ENCODE measurements at places on chromosomes 3 and 15.

DNA sequence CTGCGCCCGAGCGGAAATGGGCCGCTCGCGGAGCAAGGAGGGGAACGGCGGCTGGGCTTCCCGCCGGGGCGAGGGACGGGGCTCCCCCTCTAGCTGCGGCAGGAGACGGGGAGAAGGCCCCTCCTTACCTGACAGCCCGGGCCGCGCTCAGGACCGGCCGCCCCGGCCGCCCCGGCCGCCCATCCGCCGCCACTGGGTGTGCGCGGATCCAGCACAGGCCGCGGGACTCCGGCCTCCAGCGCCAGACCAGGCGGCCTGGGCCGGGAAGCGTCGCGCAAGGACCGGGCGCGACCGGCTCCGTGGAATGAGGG is 296 bp downstream of the TPRA1 start:
- DNase-seq, result peak; percentile 23

DNA sequence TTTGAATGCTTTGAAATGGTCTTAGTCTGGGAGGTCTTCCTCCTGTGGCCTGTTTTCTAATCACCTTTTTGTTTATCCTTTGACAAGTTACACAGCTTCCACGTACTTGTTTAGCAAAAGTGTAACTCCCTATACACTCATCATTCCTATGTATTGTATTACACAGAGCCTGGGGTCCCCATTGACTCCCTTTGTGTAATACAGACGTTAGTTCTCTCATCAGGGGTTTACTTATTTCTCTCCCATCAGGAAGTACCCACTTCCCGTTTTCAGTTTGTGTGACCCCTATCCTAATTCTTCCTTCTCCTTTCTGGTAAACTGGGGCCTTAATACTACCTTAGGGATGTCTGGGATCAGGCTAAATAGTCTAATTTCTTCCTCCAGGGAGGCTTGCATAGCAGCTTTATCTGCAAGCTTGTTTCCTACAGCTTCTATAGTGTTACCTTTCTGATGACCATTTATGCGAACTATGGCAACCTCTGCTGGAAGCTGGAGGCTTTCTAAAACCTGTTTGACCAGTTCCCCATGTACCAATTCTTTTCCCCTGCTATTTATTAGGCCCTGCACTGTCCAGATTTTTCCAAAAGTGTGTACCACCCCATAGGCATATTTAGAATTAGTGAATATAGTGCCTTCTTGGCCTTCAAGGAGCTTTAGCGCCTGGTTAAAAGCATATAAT is 22.4 kb downstream of the ARL8B start:
- DNase-seq, result no peak

DNA sequence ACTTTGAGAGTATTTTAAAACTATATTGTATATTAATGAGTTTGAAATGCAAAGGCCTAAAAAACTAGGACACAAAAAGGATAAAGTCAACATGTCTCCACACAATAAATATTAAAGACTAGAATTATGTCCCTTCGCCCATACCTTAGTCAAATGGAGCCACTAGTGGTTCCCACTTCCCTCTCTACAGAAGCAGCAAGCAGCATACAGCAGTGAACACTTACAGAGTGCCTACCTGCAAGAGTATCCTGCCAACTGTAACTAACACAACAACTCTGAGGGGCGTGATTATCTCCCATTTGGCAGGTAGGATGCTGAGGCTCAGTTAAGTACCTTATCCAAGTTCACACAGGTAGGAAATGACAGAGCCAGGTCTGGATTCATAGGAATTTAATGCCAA is 17.2 kb downstream of the DYNC1LI1 start:
- no peak for DNase-seq

DNA sequence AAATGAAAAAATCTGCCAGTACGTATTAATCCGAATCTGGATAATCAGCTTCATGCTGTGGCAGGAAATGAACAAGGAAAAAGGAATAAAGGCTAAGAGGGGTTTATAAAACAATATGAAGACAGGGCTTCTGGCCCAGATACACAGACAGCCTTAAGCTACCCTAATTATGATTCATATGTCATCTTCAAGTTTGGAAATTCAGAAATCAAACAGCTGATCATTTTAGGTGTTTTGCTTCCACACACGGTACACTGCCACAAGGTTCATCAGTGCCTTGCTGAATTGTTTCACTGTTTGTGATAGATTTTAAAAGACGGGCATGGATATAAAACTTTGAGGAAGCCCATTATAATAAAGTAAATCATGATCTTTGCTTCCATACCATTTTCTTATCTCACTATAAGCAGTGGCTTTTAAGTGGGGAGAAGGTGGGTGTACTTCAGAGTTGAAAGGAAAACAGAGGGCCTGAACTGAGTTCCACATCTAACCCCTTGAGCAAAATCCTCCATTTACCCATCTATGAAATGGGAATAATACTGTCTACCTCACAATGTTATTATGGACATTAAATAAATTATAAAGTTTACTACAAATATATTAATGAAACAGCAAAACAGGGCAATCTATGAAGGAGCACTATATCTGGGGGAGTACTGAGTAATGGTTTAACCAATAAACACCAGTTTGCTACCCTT is 15.7 kb downstream of the GTPBP8 start:
- no peak for DNase-seq

DNA sequence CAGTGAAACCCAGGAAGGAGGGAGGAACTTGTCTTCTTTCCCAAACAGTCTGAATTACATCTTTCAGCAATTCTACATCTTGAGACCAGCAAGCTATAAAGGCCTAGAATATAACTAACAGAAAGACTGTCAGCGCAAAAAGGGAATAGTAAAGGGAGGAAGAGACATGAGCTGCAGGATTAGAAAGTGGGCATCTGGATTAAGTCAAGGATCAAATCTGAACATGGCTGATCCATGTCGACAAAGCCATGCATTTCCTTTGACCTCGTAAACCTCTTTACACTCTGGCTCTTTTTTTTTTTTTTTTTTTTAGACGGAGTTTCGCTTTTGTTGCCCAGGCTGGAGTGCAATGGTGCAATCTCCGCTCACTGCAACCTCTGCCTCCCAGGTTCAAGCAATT is 35.4 kb upstream of the KCNMB3 start:
- DNase-seq, result no peak

GRCh38 chr3:128098234-128098633 is 25.4 kb downstream of the RUVBL1 start:
- no peak for DNase-seq

- no peak for DNase-seq
Measured at GRCh38 chr3:20145874-20146273, 40.1 kb downstream of the SGO1 start.

DNA sequence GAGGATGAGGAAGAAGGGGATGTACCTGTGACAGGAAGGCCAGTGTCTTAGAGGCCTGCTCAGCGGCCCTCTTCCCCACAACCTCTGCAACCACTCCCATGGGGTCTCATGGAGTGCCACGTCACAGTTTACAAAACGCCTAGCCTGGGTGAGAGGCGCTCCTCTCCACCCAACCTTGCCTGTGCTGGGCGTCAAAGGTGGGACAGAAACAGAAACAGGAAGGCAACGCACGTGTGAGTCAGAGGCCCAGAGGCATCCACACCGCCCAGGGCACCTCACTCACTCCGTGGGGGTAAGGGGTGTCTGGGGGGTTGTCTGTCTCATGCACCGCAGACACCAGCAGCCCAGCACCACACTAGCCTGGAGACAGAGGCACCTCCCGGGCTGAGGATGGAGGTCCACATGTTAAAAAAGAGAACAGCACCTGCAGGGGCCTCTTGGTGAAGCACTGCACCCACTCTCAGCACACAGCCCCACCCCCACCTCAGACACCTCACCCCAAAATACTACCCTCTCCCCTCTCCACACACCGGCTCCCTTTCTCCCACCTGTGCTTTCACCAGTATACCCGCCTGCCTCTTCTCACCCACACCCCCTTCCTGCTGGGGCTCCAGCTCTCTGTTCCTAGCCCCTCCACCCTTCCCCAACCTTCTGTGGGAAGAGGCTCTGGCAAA is 4.7 kb upstream of the CALML4 start:
- no peak for DNase-seq

DNA sequence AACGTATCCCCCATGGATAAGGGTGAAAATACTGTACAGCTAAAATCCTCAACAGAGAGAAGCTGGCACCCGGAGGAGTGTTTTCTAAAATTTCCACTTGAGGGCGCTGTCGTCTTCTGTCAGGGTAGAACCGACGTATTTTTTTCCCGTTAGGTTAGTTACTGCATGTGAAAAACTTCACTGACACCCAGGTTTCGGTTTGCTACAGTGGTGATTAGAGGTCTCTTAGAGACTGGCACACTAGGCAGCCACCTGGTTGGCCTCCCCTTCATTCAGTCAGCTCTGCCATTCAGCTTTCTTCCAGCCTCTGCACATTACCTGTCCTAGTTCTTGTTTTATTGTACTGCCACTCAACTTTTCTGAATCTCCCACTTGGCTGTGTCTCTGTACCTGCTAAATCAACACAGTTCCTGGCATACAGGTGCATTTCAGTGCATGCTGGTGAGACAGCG is 18.4 kb downstream of the CCK start:
- peak; percentile 44 for DNase-seq

GRCh38 chr3:81195478-81195877 is 566.0 kb downstream of the GBE1 start:
- no peak for DNase-seq

DNA sequence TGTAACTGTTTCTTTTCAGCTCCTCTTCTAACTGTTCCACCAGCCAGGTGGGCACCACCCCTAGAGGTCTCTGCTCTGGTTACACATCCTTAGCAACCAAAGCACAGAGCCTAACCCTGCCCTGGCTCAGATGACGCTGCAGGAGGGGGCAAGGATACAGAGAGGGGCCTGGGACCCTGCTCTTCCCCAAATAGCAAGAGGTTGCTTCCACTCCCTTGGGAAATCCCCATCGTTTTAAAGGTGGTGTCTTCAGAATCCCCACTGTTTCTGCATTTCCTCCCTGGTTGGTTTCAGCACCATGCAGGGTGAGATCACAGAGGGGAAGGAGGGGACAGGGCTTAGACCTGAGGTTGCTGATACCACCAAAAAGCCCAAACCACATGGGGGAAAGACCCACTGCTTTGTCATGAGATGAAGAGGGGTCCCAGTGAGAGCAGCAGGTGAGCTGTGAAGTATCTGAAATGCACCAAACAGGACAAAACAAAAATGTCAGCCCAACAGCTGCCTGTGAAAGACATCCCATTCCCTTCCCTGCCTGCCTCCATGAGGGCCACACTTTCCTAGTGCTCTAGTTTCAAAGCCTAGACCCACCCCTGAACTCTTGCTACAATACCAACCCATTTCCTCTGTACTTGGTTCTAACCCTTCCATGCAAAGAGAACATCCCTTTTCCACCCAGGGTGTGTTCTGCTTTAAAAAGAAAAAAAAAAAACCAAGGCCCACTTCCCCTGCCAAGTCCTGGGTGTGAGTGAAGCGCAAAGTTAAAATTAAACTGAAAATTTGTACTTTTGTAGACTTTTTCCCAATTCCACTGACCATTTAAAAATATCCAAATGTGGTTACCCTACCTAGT is 29.0 kb downstream of the ANP32A start:
- peak; percentile 16 for DNase-seq

- no peak for DNase-seq
Measured at GRCh38 chr3:152964911-152965609, 130.1 kb downstream of the P2RY1 start.

DNA sequence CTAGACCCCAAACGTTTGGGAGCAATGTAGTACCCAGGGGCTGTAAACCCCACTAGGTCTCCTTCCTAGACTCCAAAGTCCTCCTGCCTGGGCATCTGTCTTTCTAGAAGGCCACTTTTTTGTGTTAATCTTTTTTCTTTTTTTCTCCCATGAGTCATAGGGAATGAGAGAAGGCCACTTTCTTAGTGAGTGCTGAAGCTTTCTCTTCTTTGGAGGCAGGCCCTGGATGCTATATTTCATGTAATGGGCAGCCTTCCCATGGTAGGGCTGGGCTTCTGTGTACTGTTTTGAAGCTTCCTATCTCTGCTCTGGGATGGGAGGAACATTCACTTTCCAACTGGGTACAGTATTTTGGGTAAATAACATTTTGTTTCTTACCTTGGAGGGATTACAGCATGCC is 15.2 kb upstream of the RTP2 start:
- no peak for DNase-seq

GRCh38 chr15:82812994-82813393 is 3.6 kb downstream of the WHAMM start:
- DNase-seq, result no peak

DNA sequence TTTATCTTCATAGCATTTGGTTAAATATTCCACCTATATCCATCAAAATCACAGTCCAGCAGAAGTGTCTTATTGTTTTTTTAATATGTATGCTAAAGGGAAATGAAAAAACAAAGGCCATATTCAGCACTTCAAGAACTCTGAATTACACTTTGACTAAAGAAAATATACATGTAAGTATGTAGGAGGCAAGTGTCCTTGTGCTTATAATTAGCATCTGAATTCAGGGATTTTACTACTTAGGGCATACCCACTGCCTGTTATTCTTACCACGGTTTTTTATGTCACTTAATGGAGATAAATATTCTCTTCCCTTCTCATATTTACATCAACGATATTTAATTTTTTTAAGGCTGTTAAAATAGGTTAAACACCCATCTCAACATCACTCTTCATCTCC is 117.3 kb downstream of the TBC1D5 start:
- DNase-seq, result no peak

DNA sequence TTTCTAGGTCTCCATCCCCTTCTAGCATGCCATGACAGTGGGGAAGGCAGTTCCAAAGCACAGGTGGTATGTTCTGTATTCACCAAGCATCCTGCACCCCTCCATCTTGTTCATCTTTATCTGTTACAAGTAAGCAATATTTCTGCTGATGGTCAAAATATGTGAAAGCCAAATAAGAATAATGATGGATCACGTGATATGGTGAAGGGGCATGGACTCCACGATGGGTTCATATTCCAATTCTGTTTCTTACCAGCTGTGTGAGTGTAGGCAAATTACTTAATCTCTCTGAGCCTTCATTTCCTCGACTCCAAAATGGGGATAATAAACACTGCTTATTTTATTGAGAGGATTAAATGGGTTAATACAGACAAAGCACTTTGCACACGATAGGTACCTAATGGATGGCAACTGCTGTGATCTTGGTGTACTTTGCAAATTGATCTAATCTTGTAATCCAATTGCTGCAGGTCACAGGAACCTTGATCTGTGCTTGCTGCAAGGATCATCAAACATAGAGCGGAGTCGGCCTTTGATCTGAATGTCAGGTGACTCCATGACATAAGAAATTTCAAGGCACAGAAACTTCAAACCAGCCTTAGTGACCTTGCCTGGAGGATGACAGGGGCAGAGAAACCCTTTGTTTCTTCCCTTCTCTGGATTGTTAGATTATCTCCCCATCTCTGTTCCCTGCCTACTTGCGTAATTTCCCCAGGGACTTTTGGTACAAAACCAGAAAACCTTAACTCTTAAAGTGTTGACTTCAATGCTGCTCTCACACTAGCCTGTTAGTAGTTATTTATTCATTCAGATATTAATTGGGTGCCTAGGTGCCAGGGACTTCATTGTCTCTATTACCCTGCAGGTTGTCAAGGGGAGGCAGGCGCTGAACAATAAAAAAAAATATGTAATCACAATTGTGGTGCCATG is 25.8 kb downstream of the SIAH2 start:
- DNase-seq, result no peak

GRCh38 chr3:140636406-140637138 is 41.3 kb upstream of the TRIM42 start:
- DNase-seq, result no peak

GRCh38 chr15:59591356-59591755 is 20.2 kb upstream of the GCNT3 start:
- no peak for DNase-seq

GRCh38 chr3:40192628-40193027 is 116.9 kb upstream of the EIF1B start:
- no peak for DNase-seq

Measured in stimulated activated CD4-positive, alpha-beta T cell treated with anti-CD3 and anti-CD28 coated beads, Interleukin-4, amount 100 ng/mL, for 48 hours (primary cell).